ENCODE measurements at places on chromosomes 2 and 18. TPM values are rescaled to one million over a fixed set of nuclear protein-coding genes. Genes with fewer than 3 reads are reported as not detected.
A peak's percentile ranks its signal among the peaks of the same experiment; 100 is the strongest.

- no peak for DNase-seq
Observed at GRCh38 chr18:59323931-59324622, 5.6 kb upstream of the CPLX4 start.

DNA sequence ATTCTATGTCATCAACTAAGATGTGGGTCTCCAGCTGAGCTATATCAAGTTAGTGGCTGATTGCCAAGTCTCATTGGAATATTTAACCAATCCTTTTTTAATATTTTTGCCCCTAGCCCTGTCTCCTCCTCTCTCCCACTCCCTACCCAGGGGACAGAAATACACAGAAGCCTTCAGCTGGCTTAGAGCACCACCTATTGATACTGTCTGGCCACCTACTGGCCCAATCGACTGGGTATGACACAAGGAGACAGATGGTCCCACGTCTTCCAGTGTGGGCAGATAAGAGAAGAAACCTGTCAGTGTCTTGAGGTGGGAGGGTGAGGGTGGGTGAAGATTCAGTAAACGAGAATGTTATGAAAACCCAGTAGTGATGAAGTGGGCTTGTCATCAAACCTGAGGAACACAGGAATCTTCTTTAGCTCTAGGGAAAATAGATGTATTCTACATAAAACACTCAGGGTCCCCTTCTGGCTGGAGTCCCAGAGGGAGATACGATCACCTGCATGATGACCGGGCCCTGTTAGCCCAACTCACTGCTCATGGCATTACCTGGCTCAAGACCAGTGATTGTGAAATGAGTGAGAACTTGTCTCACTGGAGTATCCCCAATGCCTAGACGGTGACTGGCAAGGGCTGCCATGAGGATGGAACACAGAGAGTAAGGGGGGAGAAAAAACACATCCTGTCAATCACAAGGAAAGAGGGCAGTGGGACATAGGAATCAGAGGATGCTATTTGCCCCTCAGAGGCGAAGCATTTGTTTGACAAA lies 26.7 kb downstream of the POLR1A start:
- peak; percentile 78 for DNase-seq

DNA sequence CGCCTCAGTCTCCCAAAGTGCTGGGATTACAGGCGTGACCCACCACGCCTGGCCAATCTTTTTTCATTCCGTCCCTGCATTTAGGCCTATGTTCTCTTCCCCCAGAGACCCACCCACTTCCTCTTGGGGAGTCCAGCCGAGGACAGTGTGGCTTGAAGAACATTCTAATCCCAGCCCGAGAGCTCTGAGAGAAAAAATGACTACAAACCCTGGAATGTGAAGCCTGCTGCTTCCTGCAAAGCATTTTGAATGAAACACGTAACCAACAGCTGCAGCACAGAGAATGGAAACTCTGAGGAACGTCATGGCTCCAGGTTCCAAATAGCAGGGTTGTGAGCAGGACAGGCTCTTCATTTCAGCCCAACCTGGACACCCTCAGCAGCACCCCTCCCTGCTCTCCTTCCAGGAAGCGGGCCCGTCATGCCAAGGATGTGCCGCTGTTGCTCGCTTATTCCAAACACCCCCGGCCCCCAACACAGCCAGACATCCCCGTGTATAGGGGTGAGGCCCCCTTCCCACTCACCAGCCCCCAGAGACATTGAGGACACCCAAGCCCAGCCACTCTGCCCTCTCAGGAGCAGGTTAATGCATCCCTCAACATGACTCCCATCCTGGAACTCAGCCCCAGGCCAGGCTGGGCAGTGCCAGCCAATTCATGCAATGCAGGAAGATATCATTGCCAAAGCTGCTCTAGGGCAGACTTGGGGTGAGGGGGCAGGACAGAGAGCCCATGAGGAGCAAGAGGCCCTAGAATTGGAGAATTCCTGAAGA lies 139.8 kb downstream of the ZFP36L2 start:
- DNase-seq, result peak; percentile 100

DNA sequence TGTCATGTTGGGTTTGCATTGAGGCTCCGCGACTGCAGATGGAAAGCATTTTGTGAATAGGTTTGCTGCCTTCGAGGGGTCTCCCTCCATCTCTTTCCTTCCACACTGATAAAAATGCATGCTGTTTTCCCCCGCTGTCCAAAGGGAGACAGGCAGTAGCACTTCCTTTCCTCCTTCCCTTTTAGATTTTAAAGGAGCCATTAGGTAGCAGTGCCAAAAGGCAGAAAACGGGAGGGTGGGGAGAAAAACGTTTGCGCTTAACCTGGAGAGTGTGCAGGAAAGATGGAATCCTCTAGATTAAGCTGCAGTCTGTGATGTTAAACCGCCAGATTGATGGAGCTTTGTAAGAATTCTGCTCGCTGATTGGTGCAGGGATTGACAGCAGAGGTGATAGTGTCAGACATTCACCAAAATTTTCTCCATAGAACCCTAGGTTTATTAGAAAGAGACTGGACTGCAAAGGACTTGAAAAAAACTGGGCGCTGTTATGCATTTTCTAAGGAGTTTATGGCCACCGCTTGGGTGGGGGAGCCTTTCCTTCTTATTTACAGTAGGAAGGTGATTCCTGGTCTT lies 688 bp downstream of the MAPRE2 start:
- no peak for DNase-seq

GRCh38 chr2:20107352-20107751 lies 55.9 kb upstream of the LAPTM4A start:
- DNase-seq, result no peak

STARD6 gene
- not detected for total RNA-seq

- DNase-seq, result peak; percentile 82
Observed at GRCh38 chr2:127155028-127155581, 48.2 kb upstream of the BIN1 start.

CYRIA gene
- 0.43 TPM for total RNA-seq

DNA sequence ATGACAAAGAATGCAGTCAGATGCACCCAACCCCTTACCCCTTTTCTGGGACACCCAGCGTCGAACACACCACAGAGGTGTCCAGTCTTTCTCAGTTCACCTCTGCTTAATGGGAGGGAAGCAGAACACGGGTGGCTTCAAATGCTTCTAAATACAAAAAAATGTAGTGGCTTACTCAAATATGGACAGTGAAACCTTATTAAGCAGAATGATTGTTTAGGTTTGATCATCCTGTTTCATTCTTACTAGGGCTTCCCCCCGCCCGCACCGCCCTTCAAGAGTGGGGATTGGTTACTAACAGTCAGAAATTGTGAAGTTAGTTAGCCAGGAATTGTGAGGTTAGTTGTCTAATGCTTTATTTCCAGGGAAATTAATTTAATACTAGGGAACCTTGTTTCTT lies 21.6 kb downstream of the ATG16L1 start:
- DNase-seq, result no peak

DNA sequence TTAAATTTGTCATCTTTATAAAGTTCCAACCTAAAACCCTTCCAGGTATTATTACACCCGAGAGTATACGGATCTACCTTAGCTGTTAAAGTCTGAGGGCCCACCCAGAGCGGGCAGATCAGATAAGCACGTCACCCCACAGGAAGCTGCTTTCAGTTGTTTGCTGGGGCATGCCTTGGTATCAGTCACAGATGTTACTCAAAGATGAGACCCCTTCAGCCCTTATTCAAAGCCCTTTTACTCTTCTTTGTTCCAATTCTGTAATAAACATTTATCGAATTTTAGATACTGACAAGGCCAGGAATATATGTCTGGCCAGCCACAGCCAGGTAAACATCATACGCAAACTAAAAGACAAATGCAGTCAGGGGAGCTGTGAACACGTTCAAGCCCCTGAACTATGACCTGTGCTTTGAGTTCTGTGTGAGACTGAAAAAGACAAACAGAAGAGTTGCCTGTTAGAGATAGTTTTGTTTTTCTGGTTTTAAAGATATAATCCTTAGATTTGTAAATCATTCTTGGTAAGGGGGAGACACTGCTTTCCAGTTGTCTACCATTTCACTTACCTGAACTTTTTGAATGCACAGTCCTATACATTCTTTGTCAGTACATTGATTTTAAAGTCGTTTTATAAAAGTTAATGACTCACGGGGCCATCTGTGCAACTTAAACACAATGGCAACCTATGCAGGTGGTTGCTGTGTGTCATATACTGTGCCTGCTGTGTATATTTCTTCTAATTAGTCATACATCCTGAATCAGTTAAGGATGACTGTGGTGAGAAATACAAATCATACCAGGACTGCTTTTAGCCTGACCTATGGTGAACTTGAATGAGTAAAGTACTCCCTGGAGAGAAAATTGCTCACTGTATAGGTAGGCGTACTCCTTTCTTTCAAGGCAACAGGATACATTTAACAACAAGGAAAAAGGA lies 100.5 kb upstream of the ITPRID2 start:
- peak; percentile 90 for DNase-seq

GRCh38 chr2:68193144-68193543 lies 35.5 kb downstream of the PNO1 start:
- DNase-seq, result peak; percentile 23

CYS1 gene
- 1.6 TPM for total RNA-seq

- DNase-seq, result no peak
Observed at GRCh38 chr2:80007777-80008503, 296.6 kb downstream of the LRRTM1 start.

- no peak for DNase-seq
Observed at GRCh38 chr2:217467331-217467730, 535.5 kb downstream of the TNS1 start.

SIX2 gene
- total RNA-seq, result under 0.01 TPM

CPO gene
- not detected for total RNA-seq

G6PC2 gene
- total RNA-seq, result not detected

UGT1A10 gene
- not detected for total RNA-seq

FBLN7 gene
- 1.3 TPM for total RNA-seq

- peak; percentile 76 for DNase-seq
Observed at GRCh38 chr2:10659898-10660568, 29.7 kb downstream of the NOL10 start.

DNA sequence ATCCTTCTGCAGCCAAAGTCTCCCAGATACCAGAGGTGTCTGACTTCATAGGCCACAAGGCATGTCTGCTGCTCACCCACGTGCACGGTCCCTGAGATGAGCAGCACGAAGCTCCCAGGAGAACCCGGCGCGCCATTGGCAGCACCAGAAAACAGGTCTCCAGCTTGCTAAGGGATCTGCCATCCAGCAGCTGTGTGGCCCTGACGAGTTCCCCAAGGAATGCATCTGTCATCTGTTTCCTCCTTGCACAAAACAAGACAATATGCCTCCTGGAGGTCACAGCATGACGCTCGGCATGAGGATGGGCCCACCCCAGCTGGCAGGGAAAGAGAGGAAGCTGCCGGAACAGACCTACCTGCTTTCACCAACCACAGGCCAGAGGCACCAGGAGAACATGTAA lies 29.2 kb downstream of the HS6ST1 start:
- DNase-seq, result no peak

ADCYAP1 gene
- total RNA-seq, result not detected

DNA sequence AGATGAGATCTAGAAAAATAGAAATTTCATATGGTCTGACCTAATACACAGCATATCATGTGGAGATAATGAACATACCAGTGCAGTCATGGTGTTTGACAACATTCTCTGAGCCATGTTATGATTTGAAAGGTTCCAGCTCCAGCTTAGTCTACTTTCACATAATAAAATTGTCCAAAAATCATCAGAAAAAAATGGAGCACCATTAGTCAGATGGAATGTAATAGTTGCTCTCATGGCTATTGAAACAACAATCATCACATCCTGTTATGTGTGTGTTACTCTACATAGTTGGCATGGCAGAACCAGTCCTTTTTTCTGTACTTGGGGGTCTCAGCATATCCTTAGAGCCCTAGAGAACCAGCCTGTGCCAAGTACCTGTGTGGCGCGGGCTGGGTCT lies 678.9 kb upstream of the FANCL start:
- peak; percentile 21 for DNase-seq

CCDC141 gene
- total RNA-seq, result under 0.01 TPM

- no peak for DNase-seq
Observed at GRCh38 chr2:208384637-208385036, 22.0 kb upstream of the PTH2R start.

GRCh38 chr18:69954719-69955480 lies 7.2 kb upstream of the CD226 start:
- peak; percentile 71 for DNase-seq

REG1B gene
- total RNA-seq, result not detected

GRCh38 chr2:197598450-197598849 lies 76.9 kb downstream of the RFTN2 start:
- DNase-seq, result no peak

- DNase-seq, result peak; percentile 70
Observed at GRCh38 chr2:159399716-159400415, 113.4 kb upstream of the WDSUB1 start.

SCN1A gene
- total RNA-seq, result under 0.01 TPM

DNA sequence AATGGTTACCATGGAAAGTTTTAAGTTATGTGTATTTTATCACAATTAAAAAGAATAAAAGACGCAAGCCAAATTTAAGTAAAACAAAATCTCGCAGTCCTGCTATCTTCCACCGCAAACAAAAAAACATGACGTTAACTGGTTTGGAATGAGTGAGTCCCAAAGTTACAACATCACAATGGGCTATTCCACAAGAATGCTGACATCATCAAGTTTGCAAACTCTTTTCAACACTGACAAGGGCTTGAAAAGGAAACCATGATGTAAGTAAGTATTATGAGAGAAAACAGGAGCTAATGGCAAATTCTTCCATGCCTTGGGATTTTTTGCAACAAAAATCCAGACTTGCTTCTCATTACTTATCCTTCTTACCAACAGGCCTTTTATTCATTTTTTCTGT lies 31.1 kb downstream of the SIGLEC15 start:
- peak; percentile 94 for DNase-seq

Data from fibroblast of villous mesenchyme (primary cell).